ENCODE measurements at places on chromosomes 3 and 15.

DNA sequence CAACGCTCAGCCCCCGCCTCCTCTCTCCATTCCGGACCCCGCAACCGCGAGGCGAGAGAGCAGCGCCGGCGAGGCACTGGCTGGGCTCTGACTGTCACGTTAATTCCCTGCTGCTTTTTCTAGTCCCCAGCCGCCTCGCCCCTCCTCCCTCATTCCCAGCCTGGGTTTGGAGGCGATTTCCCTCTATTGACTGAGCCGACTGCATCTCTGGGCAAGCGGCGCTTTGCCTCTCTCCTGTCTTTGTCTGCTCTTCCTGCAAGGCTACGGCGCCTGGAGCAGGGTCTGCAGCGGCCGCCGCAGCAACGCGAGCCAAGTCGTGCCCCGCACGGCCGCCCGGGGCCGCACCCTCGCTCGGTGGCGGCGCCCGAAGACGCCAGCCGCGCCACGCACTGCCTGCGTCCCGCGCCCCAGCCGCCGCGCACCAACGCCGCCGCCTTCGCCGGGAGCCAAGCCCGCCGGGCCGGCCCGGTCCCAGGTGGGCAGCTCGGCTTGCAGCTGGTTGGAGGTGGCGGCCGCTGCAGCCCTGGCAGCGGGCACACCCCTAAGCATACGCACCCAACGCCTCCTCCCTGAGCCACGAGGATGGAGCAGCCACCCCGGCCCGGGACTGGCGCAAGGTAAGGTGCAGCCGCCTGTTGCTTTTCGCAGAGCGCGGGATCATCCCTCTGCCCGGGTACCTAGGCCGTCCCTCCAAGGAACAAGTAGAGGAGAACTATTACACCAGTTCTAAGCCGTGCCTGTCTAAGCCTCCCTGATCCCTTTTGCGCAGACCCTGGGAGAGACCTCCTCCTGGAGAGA, at the start of gene LRRC3B:
TSS of gene LRRC3B (plus strand) at position 152 of the 798 bp plus-strand sequence. CDS start 86,901 bp downstream, outside the sequence.
- no peaks in the 10 kb centered on the region for H3K36me3 ChIP-seq
- H3K27me3 ChIP-seq, result peaks cover 7% of the 10 kb centered on the region
- no peak for DNase-seq
- H3K4me1 ChIP-seq, result no peaks in the 10 kb centered on the region
- H3K4me3 ChIP-seq, result no peak within 1 kb of the TSS

- no peak for DNase-seq
- H3K4me1 ChIP-seq, result no peaks in the 10 kb centered on the region
- H3K27me3 ChIP-seq, result no peaks in the 10 kb centered on the region
- no peak overlapping the region for H3K27ac ChIP-seq
- no peak overlapping the region for H3K4me3 ChIP-seq
These were observed 49.3 kb downstream of the CCNB2 start for GRCh38 chr15:59154243-59154642.

- H3K4me1 ChIP-seq, result peaks cover 27% of the 10 kb centered on the region
- no peak overlapping the region for H3K27ac ChIP-seq
- H3K4me3 ChIP-seq, result no peak overlapping the region
- no peak for DNase-seq
- H3K36me3 ChIP-seq, result no peaks in the 10 kb centered on the region
These were observed 36.7 kb downstream of the POC1A start for GRCh38 chr3:52117537-52117936.

GRCh38 chr15:60416484-60416883, 18.7 kb upstream of the ANXA2 start:
- DNase-seq, result no peak
- no peak overlapping the region for H3K4me3 ChIP-seq
- H3K27ac ChIP-seq, result no peak overlapping the region
- H3K36me3 ChIP-seq, result no peaks in the 10 kb centered on the region
- no peaks in the 10 kb centered on the region for H3K4me1 ChIP-seq

- H3K36me3 ChIP-seq, result no peaks in the 10 kb centered on the region
- no peaks in the 10 kb centered on the region for H3K27me3 ChIP-seq
- no peak overlapping the region for H3K27ac ChIP-seq
- peaks cover 8% of the 10 kb centered on the region for H3K4me1 ChIP-seq
These were observed 74.5 kb downstream of the BFSP2 start for GRCh38 chr3:133474251-133474801.

- H3K4me3 ChIP-seq, result no peak overlapping the region
- H3K4me1 ChIP-seq, result no peaks in the 10 kb centered on the region
- no peak for DNase-seq
- H3K36me3 ChIP-seq, result no peaks in the 10 kb centered on the region
These were observed 27.0 kb downstream of the ADIPOQ start for GRCh38 chr3:186869253-186870100.

GRCh38 chr3:56291244-56291680, 177.0 kb downstream of the ERC2 start:
- no peaks in the 10 kb centered on the region for H3K4me1 ChIP-seq
- H3K4me3 ChIP-seq, result no peak overlapping the region
- H3K27ac ChIP-seq, result no peak overlapping the region
- H3K27me3 ChIP-seq, result no peaks in the 10 kb centered on the region
- DNase-seq, result no peak
- H3K36me3 ChIP-seq, result no peaks in the 10 kb centered on the region

GRCh38 chr15:66938114-66938830, 127.1 kb upstream of the SMAD3 start:
- no peak for DNase-seq
- no peaks in the 10 kb centered on the region for H3K36me3 ChIP-seq
- H3K27ac ChIP-seq, result no peak overlapping the region
- H3K4me3 ChIP-seq, result no peak overlapping the region
- H3K4me1 ChIP-seq, result peaks cover 4% of the 10 kb centered on the region

DNA sequence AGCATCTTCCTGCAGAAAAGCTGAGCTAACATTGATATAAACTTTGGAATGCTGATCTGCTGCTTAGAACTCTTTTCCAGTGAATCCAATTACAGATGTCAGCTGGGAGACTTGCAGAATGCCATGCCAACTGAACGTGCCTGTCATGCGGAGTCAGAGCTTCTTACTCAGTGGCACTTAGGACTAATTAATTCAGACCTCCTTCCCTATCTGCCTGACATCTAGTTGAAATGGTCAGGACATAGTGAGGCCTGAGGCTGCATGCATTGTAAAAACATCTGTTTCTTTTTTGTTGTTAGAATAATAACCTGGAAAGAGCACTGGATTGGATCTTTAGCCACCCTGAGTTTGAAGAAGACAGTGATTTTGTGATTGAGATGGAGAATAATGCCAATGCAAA, 112.6 kb downstream of the USP13 start:
- DNase-seq, result no peak
- no peak overlapping the region for H3K27ac ChIP-seq
- H3K36me3 ChIP-seq, result peaks cover 2% of the 10 kb centered on the region
- H3K4me3 ChIP-seq, result no peak overlapping the region

GRCh38 chr3:50250514-50250913, 14.5 kb downstream of the GNAI2 start:
- H3K4me1 ChIP-seq, result peaks cover 94% of the 10 kb centered on the region
- H3K4me3 ChIP-seq, result no peak overlapping the region
- no peak for DNase-seq
- no peak overlapping the region for H3K27ac ChIP-seq

GRCh38 chr3:21059404-21059803, 691.6 kb downstream of the ZNF385D start:
- H3K27ac ChIP-seq, result no peak overlapping the region
- H3K4me3 ChIP-seq, result no peak overlapping the region
- H3K27me3 ChIP-seq, result no peaks in the 10 kb centered on the region
- no peak for DNase-seq
- H3K36me3 ChIP-seq, result no peaks in the 10 kb centered on the region

- H3K27ac ChIP-seq, result no peak overlapping the region
- no peak overlapping the region for H3K4me3 ChIP-seq
- no peaks in the 10 kb centered on the region for H3K4me1 ChIP-seq
- DNase-seq, result no peak
- H3K36me3 ChIP-seq, result no peaks in the 10 kb centered on the region
These were observed 193.0 kb upstream of the TPM1 start for GRCh38 chr15:62849316-62850106.

- peaks cover 16% of the 10 kb centered on the region for H3K4me1 ChIP-seq
- no peak overlapping the region for H3K27ac ChIP-seq
- no peaks in the 10 kb centered on the region for H3K36me3 ChIP-seq
- H3K4me3 ChIP-seq, result no peak overlapping the region
- DNase-seq, result no peak
These were observed 1.8 kb upstream of the MRPS22 start for GRCh38 chr3:139342054-139342453.
